Left lung (tissue), 14 donors: ENCODE measurements at places on chromosomes 11 and 22. TPM values are rescaled to one million over a fixed set of nuclear protein-coding genes. Genes with fewer than 3 reads are reported as not detected.

Gene OPCML
- 0.98 TPM for polyA plus RNA-seq

Gene CD3E
- 2.5 TPM for polyA plus RNA-seq

- peak; percentile 55 for DNase-seq
Observed at GRCh38 chr22:45868571-45869339, 108.2 kb downstream of the WNT7B start.

DNA sequence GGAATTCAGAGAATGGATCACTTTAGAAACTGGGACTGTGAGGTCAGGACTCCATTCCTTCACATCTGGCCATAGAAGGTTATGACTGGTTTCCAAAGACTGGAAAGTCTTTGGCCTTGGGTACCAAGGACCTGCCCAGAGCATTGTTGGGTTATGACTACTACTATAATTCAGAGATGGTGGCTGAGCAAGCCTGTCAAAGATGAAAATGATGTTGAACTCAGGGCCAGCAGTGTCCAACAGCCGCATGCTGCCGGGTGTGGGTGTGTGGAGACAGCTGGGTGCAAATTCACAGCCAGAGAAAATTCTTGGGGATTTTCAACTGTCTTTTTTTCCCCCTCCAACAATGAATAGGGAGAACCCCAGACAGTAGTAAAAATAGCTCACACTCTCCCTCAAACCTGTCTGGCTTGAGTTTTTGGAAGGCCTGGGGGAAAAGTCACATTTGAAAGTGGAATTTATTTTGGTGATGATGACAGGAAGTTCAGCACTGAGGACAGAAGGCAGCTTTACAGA lies 166.8 kb upstream of the NCAM1 start:
- DNase-seq = no peak

- DNase-seq = no peak
Observed at GRCh38 chr11:31720225-31720624, 90.9 kb downstream of the PAX6 start.
